Activated B cell treated with CpG ODN at 0.5 μM for 24 hours (primary cell): ENCODE measurements at places on chromosomes 4 and X.

DNA sequence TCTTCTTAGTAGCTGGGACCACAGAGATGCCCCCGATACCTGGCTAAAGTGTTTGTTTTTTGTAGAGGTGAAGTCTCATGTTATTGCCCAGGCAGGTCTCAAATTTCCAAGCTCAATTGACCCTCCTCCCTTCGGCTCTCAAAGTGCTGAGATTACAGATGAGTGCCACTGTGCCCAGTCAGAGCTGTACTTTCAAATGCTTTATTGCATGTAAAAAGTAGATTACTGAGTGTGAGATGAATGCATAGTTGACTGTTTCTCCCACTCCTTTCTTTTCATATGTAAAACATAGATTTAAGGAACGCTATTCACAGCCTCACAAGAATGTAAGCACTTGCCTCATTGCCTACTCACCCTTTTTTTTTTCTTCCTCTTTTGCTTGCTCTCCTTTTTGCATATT lies 984.4 kb upstream of the PABPC4L start:
- no peak for DNase-seq

DNA sequence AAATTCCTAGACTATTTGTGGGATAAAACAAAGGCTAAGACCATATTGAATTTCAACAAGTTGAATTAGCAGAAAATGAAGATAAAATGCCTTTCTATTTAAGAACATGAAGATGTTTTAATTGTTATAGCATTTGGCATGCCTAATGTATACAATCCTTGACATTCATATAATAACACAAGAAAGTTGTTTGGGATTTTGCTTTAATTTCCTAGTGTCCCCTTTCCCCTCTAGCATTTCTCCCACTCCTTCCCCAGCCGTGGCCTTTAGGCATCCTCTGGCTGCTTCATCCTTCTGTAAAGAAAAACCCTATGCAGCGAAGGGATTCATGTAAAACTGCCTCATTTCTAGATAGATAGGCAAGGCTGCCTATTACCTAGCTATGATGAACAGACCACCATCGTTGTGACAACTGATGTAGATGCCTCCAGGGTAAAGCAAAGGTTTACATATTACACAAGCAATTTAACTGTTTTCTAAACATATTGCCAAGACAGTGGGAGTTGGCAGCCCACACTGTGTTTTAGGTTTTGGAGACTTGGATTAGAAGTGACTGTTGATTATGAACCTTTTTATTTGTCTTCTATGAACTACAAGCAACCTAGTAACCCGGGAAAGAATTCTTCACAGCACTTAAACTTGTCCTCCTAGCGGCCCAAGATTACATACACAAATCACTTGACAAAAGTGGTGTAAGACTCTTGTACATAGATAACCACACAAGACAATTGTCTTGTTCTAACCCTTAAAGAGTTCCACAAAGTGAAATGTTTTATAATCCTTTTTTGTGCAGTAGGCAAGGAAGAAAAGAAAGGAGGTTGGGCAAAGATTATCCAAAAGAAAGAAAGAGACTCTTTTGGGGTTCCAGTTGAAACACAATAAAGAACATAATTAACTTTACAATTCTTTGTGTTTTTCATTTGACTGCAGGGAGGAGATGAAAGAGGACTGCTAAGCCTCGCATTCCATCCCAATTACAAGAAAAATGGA lies 59.9 kb downstream of the HHIP start:
- no peak for DNase-seq

GRCh38 chr4:84875636-84876371 lies 90.7 kb downstream of the WDFY3 start:
- no peak for DNase-seq

- DNase-seq = no peak
Measured at GRCh38 chr4:65671372-65671771, 1.1 kb upstream of the EPHA5 start.

DNA sequence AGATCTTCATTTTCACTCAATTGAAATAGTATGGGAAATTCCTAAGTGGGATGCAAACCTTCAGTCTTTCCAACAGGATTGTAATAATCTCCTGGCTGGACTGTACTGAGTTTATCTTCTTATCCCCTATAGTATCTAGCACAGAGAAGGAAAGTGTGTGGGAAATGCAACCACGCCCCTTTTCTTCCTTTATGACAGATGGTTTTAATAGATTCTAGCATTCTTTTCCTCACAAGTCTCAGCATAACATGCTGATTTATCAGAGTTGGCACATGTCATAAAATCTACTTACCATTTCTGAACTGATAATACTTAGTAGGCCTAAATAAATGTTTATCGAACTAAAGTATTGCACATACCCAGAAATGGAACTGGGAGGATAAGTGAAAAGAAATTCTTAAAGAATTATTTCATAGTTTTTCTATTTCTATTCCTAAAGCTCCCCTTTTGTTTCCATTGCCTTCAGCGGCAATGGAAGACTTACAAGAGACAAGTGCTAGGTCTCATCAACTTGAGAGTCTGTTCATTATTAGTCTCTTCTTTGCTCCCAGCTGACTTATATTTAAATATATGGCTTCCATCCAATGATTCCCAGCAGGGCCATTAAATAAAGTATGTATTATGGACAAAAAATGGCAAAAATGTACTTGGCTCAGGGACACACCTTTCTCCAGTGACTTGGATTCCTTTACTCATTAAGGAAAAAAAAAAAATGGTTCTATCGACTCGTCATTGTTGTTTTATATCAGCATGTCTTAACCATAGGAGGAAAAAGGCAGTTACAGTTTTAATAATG lies 484.5 kb downstream of the IL1RAPL1 start:
- no peak for DNase-seq

DNA sequence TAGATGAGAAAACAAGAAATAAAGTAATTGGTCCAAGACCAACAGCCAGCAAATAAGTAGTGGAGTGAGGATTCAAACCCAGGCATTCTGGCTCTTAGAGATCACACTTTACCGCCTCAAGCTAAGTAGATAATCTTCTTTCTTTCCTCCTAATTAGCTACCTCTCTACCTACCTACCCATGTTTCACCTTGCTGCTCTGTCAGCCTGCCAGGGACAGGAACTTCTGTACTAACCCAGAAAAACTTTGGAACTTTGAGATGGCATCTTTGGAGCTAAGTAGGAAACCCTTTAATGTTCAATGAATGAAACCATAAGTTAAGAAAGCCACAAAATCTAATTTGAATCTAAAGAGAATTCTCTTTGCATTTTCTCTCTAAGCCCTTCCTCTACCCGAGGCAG lies 145.2 kb downstream of the CHRNA9 start:
- DNase-seq = no peak

GRCh38 chrX:11421805-11422524 lies 128.8 kb downstream of the AMELX start:
- DNase-seq = no peak

DNA sequence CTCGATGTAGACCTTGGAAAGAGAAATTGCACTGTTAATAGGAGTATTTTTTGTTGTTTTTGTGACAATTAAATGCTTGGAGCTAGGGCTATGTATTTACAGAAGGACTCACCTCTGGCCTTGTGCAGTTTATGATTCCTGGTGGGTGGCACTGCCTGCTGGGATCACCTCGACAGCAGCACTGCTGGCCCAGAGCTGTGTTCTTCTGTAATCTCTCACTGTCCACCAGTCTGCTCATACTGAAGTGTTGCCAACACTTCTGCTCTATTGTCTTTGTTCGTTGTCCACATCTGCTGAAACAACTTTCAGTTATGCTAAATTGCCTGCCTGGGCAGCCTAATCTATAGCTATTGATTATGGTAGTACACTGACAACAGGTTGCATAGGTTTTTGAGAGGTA lies 194.4 kb upstream of the ANK2 start:
- DNase-seq = no peak

DNA sequence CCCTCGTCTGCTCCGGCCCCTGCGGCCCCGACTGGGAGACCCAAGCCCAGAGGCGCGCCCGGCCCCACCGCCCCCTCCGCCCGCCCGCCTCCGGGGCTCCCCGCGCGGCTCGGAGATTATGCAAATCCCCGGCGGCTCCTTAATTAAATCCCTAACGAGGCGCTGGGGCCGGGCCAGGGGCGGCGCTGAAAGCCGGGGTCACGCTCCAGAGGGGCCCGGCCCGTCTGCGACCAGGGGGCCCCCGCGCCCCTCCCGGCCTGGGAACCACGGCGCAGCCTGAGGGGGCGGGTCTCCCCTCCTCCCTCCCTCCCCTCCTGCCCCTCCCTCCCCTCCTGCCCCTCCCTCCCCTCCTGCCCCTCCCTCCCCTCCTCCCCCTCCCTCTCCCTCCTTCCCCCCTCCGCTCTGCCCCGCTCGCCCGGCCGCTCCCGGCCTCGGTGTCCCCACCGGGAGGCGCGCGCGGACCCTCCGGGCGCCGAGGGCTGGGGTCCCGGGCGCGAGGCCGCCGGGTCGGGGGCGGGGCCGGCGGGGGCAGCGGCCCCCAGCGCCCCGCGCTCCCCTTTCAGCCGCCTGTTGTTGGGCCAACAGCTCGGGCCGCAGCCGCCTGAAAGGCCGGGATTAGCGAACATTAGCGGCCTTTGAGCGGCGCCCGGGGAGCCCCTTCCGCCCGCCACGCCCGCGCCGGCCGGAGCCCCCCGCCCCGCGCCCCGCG lies 25.9 kb upstream of the FGFR3 start:
- DNase-seq = peak; percentile 40

- no peak for DNase-seq
Measured at GRCh38 chrX:136228839-136229207, 22.4 kb downstream of the MAP7D3 start.

GRCh38 chr4:155966731-155967395 lies 13.2 kb upstream of the CTSO start:
- DNase-seq = no peak

DNA sequence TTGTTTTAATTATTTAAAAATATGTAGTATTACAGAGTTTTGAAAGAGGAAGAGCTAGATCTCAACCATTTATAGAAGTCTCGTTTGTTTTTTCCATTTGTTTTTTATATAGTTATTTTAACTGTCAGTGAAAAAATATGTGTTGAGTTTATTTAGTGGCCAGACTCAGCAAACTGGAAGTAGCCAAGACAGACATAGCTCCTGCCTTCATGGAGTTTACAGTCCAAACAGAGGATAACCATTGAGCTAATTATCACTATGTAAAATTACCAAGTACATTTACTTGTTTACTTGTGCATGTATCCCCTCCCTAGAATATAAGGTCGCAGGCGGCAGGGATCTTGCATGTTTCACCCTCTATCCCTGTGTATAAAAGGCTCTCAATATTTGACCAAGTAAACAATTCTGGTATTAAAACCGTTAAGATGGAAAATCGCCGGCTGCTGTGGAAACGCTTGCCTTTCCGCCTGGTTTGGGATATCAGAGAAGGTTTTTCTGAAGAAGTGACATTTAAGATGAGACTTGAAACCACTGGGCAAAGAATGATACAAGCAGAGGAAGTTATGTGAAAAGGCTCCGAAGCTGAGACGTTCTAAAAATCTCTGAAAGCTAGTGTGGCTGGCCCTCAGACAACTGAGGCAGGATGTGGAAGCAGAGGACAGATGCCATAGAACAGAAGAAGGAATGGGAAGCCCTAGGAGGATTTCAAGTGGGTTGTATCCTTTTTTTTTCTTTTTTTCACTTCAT lies 1.3 kb upstream of the CCNI start:
- DNase-seq = no peak

DNA sequence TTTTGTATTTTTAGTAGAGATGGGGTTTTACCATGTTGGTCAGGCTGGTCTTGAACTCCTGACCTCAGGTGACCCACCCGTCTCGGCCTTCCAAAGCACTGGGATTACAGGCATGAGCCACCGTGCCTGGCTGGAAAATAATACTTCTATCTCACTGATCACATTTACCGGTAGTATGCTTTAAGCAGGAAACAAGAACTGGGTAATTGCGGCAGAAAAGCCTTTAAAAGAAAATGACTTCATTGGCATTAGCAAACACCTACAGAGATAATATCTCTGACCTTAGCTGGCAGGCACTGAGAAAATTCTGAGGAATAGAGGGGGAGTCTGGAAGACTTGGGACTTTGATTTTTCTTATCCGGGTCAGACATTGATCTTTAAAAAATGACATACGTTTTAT lies 78.5 kb downstream of the SHROOM3 start:
- DNase-seq = no peak

GRCh38 chrX:5928224-5928623 lies 300.4 kb downstream of the NLGN4X start:
- no peak for DNase-seq

- DNase-seq = no peak
Measured at GRCh38 chr4:20832826-20833225, 132.6 kb downstream of the PACRGL start.

- no peak for DNase-seq
Measured at GRCh38 chrX:131399678-131400428, 110.7 kb upstream of the IGSF1 start.

DNA sequence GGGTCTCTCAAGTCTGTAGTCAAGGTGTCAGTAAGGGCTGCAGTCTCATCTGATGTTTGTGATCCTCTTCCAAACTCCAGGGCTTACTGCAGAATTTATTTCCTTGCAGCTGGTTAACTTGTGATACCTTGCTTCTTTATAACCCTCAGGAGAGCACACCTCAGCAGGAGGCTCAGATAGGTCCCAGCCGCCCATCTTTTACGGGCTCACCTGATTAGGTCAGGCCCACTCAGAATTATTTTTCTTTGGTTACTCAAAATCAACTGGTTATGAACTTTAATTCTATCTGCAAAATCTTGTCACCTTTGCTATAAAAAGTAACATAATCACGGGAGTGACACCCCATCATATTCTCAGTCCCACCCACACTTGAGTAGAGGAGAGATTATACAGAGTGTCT lies 99.9 kb upstream of the BEND4 start:
- no peak for DNase-seq

- no peak for DNase-seq
Measured at GRCh38 chrX:100695991-100696390, 35.9 kb downstream of the SYTL4 start.

- DNase-seq = no peak
Measured at GRCh38 chr4:98586291-98586961, 72.0 kb downstream of the TSPAN5 start.

GRCh38 chr4:170497112-170497511 lies 407.4 kb upstream of the AADAT start:
- DNase-seq = no peak

DNA sequence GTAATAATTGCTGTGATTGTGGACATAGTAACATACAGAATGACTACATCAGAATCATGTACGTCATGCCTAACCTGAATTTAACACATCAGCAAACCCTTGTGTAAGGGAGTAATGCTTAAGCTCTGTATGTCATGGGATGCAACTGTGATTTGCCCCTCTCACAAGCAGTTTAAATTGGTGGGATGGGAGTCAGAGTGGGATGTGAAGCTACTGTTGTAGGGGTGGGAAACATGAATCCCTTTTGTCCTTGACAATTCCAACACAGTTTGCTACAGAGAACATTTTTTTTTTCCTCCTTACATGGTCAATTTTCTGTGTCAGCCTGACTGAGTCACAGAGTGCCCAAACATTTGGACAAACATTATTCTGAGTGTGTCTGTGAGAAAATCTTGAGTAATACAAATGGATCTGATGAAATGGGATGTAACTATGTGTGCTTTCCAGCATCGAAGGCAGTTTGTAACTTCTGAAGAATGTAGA lies 392.8 kb downstream of the GPM6A start:
- DNase-seq = no peak

DNA sequence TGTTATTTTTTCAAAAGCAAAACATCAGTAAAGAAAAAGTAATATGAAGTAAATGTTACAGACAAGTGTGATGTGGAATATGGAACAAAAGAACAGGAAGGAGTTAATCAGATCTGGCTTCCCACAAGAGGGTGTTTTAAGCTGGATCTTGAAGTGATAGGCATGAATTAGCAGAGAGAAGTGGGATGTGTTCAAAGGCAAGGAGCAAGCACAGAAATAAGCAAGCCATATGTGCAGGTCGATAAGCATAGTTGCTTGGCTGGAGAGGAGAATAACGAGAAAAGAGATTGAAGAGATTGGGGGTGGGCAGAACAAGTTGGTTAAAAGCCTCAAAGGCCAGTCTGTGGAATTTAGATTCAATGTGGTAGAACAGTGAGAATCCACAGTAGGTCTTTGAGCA lies 60.9 kb upstream of the PRPS1 start:
- no peak for DNase-seq
